ENCODE measurements at places on chromosomes 16 and 17.
A peak's percentile ranks its signal among the peaks of the same experiment; 100 is the strongest.

- DNase-seq = no peak
These were observed 30.6 kb downstream of the METRNL start for GRCh38 chr17:83109793-83110645.

GRCh38 chr16:20614186-20615141 lies 38.3 kb upstream of the ACSM2B start:
- no peak for DNase-seq

DNA sequence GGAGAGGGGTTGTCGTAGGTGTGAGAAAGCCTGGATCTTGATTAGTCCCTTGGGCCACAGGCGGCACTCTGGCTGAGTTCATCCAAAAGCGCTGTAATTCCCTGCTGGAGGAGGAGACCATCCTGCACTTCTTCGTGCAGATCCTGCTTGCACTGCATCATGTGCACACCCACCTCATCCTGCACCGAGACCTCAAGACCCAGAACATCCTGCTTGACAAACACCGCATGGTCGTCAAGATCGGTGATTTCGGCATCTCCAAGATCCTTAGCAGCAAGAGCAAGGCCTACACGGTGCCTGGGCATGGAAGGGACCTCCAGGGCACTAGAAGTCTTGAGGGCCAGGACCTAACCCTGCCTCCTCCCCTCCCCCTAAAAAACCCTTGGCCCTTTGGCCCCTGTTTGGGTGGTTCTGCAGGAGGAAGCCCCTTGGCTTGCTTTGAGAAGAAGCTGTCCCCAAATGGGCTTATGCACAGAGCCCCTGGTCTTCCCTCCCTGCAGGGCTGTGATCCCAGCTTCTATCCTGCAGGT lies 6.2 kb downstream of the NEK8 start:
- no peak for DNase-seq

GRCh38 chr17:8451933-8452614 lies 16.4 kb downstream of the NDEL1 start:
- DNase-seq = no peak

DNA sequence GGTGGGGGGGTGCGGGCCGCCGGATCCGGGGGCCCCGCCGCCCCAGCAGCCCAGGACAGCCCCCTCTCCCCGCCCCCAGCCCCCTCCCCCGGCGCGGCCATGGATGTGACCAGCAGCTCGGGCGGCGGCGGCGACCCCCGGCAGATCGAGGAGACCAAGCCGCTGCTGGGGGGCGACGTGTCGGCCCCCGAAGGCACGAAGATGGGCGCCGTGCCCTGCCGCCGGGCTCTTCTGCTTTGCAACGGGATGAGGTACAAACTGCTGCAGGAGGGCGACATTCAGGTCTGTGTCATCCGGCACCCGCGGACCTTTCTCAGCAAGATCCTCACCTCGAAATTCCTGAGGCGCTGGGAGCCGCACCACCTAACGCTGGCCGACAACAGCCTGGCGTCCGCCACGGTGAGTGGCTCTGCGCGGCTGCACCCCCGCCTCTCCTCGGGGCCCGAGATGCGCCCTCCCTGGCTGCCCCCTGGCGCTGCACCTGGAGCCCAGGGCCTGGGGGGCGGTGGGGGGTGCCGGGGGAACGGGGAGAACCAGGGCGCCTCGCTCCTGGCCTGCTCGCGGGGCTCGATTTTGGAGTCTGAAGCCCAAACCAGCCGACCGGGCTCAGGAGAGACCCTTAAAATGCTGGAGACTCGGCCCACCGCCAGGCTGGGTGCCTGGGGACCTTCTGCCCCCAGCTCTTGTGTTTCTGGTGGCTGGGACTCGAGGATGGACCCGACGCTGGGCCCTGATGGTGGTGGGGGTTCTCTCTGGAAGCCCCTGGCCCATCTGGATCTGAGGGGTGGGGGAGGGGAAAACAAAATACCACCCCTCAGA lies 744 bp downstream of the CMIP start:
- peak; percentile 35 for DNase-seq

DNA sequence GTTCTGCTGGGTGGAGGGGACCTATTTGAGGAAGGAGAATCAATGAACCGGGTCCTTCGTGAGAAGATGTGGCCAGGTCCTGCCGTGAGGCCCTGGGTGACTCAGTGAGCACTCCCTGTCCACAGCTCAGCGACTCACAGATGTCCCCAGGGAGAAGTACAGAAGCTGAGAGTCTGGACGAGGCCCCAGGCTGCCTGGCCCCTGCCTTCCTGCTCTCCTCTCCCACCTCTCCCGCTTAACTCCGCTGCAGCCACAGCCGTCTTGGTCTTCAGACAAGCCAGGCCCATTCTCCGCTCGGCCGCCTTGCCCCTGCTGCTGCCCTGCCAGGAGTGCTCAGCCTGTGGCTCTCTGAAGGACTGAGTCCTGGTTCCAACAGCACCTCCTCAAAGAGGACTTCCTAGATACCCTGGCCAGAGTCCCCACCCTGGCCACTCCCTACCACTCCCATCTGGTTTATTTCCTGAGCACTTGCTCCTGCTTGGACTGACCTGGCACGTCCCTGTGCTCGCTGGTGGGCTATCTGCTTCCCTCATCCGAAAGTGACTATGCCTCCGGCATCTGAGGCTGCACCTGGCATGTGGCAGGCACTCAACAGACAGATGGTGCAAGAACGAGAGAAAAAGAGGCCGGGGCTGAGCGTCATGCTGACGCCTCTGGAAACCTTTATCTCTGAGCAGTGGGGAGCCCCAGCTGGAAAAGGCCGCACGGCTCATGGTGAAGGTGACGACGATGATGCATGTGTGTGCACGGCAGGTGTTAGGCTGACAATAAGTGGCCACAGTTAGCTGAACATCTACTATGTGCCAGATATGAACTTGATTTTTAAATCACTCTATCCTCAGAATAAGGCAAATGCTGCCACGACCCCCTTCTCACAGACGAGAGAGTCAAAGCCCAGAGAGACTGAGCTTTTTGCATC lies 9.2 kb upstream of the TNFRSF13B start:
- DNase-seq = no peak

GRCh38 chr17:37373530-37374159 lies 2.1 kb upstream of the C17orf78 start:
- peak; percentile 84 for DNase-seq

All from activated CD4-positive, alpha-beta T cell treated with anti-CD3 and anti-CD28 coated beads, Interleukin-2, Interleukin-4, amounts not matched to agents 100 ng/mL and 50 ng/mL, durations not matched to agents 16 hours and 8 hours (primary cell).